ENCODE measurements at places on chromosomes 6 and 20.

DNA sequence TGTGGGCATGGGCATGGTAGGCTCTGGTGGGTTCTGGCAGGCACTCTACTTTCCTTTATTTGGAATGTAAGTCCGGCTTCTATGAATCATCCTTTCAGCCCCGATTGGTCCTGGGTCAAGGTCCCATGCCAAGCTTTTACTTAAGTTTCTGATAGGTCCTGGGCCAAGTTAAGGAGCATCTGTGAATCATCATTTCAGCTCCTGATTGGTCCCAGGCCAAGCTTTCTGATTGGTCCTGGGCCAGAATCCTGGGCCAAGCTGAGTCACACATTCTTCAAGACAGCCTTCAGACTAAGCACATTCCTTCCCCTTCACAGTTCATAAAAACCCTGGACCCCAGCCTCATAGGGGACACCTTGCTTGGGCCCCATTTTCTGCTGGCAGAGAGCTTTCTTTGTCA is 231.0 kb upstream of the EYS start:
- DNase-seq, result no peak

DNA sequence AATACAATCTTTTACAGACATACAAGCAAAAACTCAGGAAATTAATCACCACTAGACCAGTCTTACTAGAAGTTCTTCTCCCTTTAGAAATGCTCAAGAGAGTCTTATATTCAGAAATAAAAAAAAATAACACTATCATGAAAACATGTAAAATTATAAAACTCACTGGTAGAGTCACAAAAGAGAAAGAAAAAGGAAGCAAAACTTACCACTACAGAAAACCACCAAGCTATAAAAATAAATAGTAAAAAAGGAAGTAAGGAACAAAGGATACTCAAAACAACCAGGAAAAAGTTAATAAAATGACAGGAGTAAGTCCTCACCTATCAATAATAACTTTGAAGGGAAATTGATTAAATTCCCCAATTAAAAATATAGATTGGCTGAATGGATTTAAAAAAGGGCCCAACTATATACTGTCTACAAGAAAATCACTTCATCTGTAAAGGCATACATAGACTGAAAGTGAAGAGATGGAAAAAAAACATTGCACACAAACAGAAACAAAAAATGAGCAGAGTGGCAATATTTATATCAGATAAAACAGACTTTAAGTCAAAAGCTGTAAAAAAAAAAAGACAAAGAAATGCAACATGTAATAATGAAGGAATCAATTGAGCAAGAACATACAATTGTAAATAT is 489.5 kb downstream of the KIF16B start:
- no peak for DNase-seq

DNA sequence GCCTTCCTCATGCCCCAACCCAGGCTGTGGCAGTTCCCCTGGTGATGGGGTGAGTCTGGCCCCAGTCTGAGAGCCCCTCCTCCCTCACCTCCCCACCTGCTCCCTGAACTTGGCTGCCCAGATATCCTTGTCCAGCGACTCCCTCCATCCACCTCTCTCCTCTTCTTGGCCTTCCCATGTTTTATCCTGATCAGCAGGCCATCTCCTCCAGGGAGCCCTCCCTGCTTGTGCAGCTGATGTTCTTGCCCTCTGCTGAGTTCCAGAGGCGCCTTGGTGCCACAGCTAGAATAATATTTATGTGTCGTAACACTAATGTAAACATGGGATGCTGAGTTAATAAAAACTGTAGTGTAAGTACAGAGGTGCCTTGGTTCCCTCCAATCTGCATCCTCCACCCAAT is 10.4 kb upstream of the IP6K3 start:
- DNase-seq, result no peak

GRCh38 chr20:52974179-52974594 is 2.0 kb downstream of the TSHZ2 start:
- DNase-seq, result no peak

- DNase-seq, result no peak
Measured at GRCh38 chr6:34561227-34561530, 5.0 kb upstream of the SPDEF start.

- peak; percentile 93 for DNase-seq
Measured at GRCh38 chr6:19836799-19837510, at the start of gene ID4. Gene ID4, plus strand, starts transcription at chr6:19837370. Its CDS starts 385 bp downstream, at chr6:19837755.

DNA sequence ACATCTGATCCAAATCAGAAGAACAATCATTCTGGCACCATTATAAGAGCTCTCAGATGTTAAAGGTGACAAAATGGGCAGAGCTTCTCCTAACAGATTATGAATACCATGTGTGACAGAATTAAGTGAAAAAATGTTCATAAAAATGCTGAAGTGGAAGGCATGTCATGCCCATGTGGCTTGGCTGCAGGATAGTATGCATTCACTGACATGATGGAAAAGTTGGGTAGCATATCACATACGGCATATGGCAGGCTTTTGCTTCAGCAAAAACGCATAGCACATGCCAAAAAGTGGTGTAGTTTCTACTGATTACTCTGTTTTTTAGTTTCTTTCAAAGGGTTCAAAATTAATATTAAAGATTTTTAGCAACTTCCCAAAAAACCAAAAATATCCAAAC is 731.5 kb upstream of the EPHA7 start:
- DNase-seq, result no peak

DNA sequence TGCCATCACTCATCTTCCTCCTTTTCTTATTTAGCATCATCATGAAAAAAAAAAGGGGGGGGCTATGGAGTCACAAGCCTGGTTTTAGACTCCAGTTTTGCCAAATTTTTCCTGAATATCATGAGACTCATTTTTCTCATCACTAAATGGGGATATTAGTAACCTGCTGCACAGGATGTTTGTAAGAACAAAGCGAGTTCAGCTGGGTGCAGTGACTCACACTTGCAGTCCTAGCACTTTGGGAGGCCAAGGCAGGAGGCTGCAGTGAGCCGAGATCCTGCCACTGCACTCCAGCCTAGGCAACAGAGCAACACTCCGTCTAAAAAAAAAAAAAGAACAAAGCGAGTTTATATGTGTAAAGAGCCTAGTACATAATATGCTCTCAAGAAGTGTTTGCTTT is 82.8 kb downstream of the TFAP2A start:
- DNase-seq, result no peak

- DNase-seq, result no peak
Measured at GRCh38 chr6:38591439-38591838, 48.3 kb downstream of the BTBD9 start.

GRCh38 chr20:10842116-10842515 is 168.3 kb upstream of the JAG1 start:
- no peak for DNase-seq

DNA sequence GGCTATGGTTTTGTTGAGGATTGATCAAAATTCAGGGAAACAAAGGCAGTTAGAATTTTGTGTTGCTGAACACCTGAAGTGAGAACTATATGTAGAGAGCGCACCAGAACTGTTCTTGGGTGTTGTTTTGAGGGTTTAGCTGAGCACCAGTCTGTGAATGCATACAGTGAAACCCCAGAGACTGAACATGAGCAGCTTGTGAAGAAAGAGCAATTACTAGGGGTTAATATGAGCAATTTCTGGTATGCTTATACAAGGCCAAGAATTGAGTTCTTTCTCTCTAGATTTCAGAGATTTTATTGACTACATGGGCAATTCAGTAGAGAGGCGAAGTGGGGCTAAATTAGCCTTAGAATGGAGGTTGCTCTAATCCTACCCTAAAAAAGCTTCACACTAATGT is 93.9 kb downstream of the CD2AP start:
- no peak for DNase-seq

GRCh38 chr6:36976931-36977330 is 9.1 kb downstream of the MTCH1 start:
- no peak for DNase-seq

- DNase-seq, result no peak
Measured at GRCh38 chr6:160051390-160051789, 70.2 kb upstream of the SLC22A1 start.

- no peak for DNase-seq
Measured at GRCh38 chr6:42616716-42617115, 52.9 kb downstream of the UBR2 start.

DNA sequence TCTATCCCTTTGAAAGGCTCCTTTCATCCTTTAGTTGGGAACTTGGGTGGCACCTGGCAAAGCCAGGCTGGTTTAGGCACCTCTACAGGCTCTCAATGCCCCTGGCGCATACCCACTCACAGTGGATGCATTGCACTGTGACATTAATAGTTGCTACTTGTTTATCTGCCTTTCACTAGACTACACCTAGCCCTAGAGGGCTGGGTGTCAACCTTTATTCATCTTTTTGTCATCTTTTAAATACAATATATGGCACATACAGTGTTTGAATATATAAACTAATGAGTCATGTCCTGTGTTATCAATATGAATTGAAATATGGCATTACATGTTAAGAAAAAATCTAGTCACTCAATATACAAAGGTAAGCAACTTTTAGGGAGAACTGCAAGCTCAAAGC is 120.0 kb upstream of the BCLAF1 start:
- DNase-seq, result no peak

- no peak for DNase-seq
Measured at GRCh38 chr6:13488015-13488895, 855 bp upstream of the GFOD1 start.

DNA sequence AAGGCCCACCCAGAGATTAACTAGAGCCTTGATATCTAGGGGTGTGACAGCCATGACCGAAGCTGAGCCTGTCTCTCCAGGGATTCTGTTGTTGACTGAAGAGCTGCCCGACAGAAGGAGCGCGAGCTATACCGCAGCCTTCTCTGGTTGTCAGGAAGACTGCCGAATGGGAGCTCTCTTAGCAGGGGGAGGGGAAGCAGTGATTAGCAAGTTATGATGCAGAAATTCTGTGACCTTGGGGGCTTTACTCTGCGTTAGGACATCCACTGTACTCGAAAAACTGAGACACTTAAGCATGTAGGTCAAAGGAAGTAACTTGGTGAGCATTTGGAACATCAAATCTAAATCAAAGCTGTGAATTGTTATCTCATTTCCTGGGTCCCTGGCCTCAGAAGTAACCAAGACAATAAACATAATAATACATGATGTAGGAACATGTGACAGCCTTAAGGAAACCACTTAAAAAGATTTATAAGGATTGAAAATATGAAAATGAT is 84.7 kb downstream of the MAP3K4 start:
- no peak for DNase-seq

DNA sequence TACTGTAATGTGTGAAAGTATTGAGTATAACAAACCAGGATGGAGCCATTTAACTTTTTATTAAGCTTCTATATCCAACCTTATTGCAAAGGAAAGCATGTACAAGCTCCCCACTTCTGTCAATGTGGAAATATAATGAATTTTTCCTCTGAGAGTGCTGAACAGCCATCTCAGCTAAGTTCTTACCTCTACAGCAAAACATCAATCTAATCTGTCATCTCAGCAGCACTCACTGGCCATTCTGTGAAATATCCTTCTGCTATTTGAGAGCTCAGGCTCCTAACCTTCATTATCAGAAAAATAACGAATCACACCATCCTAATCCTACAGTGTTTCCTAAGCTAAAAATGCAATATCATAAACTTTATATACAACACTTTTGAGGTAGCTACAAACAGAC is 194.0 kb upstream of the RNF217 start:
- DNase-seq, result no peak

DNA sequence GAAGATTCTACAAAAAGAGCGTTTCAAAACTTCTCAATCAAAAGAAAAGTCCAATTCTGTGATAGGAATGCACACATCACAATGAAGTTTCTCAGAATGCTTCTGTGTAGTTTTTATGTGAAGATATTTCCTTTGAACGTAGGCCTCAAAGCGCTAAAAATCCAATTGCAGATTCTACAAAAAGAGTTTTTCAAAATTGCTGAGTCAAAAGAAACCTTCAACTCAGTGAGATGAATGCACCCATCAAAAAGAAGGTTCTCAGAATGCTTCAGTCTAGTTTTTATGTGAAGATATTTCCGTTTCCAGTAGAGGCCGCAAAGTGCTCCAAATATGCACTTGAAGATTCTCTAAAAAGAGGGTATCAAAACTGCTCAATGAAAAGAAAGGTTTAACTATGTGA is 319.7 kb upstream of the DEFB115 start:
- DNase-seq, result no peak

- no peak for DNase-seq
Measured at GRCh38 chr20:51399006-51399890, 143.3 kb downstream of the NFATC2 start.

DNA sequence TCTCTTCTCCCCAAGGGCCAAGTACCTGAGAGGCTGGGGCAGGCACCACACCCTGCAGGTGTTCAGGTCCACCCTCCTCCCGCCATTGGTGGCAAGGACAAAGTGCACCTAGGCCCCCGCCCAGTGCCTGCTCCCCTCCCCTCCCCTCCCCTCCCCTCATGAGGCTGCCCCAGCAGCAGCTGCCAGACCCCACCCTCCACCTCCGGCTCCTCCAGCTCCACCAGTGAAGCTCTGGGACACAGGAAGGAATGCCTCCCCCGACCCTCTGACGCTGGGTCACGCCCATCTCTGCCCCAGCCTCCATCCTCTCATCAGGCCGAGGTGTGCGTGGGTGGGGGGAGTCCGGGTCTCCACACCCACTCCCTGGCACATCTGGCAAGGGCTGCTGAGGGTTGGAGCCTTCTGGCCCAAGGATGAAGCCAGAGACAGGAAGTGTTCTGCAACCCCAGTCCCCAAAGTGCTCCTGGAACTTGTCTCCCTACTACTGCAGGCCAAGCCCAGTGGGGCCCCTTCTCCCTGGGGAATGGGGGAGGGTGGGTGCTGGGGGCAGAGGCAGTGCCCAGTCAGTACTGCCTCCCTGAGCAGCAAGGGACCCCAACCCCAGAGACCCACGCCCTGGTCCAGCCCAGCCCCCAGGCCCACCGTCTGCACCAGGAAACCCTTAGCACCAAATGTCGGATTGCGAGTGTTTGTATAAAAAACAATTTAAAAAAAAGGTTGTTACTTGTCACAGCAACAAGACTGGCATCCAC is 1.6 kb upstream of the UCKL1 start:
- no peak for DNase-seq
